ENCODE measurements at places on chromosomes 6 and 20. TPM values are rescaled to one million over a fixed set of nuclear protein-coding genes. Genes with fewer than 3 reads are reported as not detected.

MROH8 gene
- 0.32 TPM for total RNA-seq

- H3K27me3 ChIP-seq, result peaks cover 58% of the 10 kb centered on the region
- H3K36me3 ChIP-seq, result no peaks in the 10 kb centered on the region
- no peak overlapping the region for H3K4me3 ChIP-seq
- no peak for ATAC-seq
- no peak overlapping the region for H3K27ac ChIP-seq
- no peaks in the 10 kb centered on the region for H3K4me1 ChIP-seq
Observed at GRCh38 chr20:22562620-22563019, 21.8 kb downstream of the FOXA2 start.

DNA sequence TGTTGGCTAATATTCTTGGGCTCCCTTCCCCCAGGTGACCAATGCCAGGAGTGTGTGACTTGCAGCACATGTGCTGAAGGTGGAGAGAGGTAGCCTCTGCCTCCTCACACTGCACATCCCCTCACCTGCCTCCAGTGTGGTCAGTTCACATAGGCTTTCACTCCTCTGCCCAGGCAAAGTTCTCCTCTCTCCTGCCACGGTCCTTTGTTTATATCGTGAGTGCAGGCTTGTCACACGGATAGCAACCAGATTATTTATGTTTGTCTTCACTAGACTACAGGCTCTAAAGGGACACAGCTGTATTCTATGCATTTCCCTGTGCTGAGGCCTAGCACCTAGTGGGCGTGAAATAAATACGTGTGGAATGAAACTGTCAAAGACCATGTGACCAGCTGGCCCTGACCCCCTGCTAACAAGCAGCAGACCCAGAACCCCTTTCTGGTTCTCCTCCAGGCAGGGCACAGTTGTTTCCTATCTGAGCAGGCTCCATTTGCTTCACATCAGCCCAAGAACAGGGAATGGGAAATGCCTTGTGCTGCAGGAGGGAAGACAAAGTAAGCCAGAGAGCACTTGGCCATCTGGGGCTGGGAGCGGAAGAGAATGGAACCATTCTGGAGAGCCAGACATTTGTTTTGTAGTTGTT, 42.3 kb downstream of the UNC5CL start:
- peaks cover 26% of the 10 kb centered on the region for H3K27me3 ChIP-seq
- no peaks in the 10 kb centered on the region for H3K4me1 ChIP-seq
- ATAC-seq, result no peak
- no peak overlapping the region for H3K4me3 ChIP-seq
- no peaks in the 10 kb centered on the region for H3K36me3 ChIP-seq
- no peak overlapping the region for H3K27ac ChIP-seq

DNA sequence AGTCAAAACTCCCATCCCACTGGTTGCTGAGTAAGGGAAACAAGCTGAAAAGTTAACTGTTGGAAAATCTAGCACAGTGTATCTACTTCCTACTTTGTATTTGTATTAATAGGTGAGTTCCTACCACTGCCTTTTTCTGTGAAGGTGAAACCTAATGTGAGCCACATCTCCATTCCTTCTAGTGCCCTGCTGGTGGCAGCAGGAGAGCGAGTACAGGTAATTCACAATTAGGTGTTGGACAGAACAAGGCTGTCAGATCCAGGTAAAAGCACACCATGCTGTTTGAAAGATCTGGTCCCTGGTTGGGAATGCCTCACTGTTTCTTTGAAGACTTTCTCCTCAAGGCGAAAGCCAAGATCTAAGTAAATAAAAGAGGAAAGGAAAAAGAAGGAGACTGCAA, 528.4 kb downstream of the PKHD1 start:
- no peaks in the 10 kb centered on the region for H3K4me1 ChIP-seq
- ATAC-seq, result no peak
- no peaks in the 10 kb centered on the region for H3K27me3 ChIP-seq
- H3K36me3 ChIP-seq, result no peaks in the 10 kb centered on the region
- H3K4me3 ChIP-seq, result no peak overlapping the region

- H3K27ac ChIP-seq, result peak overlapping the region; percentile 88
- peaks cover 6% of the 10 kb centered on the region for H3K27me3 ChIP-seq
Observed at GRCh38 chr20:43942201-43942590, 27.5 kb downstream of the TOX2 start.

GRCh38 chr20:615514-615913, 5.4 kb upstream of the TCF15 start:
- no peak overlapping the region for H3K4me3 ChIP-seq
- H3K27ac ChIP-seq, result no peak overlapping the region
- no peak for ATAC-seq

GRCh38 chr6:11621119-11621518, 83.6 kb downstream of the TMEM170B start:
- no peak overlapping the region for H3K4me3 ChIP-seq
- H3K4me1 ChIP-seq, result no peaks in the 10 kb centered on the region
- H3K27me3 ChIP-seq, result peaks cover 1% of the 10 kb centered on the region
- no peak for ATAC-seq
- H3K36me3 ChIP-seq, result no peaks in the 10 kb centered on the region

- no peak overlapping the region for H3K27ac ChIP-seq
- peaks cover 17% of the 10 kb centered on the region for H3K27me3 ChIP-seq
- no peak for ATAC-seq
- no peak overlapping the region for H3K4me3 ChIP-seq
- H3K4me1 ChIP-seq, result no peaks in the 10 kb centered on the region
Observed at GRCh38 chr20:40673442-40673841, 15.6 kb downstream of the MAFB start.

All from activated T-helper 17 cell treated with anti-CD3 and anti-CD28 coated beads, Interleukin-2, amount 50 U/mL, for 72 hours (primary cell).